Tibial nerve (tissue), 4 donors: ENCODE measurements at places on chromosomes 2 and 18. TPM values are rescaled to one million over a fixed set of nuclear protein-coding genes. Genes with fewer than 3 reads are reported as not detected.

CRYBA2 gene
- total RNA-seq = not detected

TTR gene
- not detected for total RNA-seq

CERKL gene
- not detected for total RNA-seq

CTLA4 gene
- total RNA-seq = not detected

PLCL1 gene
- total RNA-seq = 6.6 TPM

HOXD1 gene
- total RNA-seq = 0.63 TPM

BMP10 gene
- total RNA-seq = not detected

MEP1B gene
- not detected for total RNA-seq

DES gene
- total RNA-seq = 20.8 TPM

DNA sequence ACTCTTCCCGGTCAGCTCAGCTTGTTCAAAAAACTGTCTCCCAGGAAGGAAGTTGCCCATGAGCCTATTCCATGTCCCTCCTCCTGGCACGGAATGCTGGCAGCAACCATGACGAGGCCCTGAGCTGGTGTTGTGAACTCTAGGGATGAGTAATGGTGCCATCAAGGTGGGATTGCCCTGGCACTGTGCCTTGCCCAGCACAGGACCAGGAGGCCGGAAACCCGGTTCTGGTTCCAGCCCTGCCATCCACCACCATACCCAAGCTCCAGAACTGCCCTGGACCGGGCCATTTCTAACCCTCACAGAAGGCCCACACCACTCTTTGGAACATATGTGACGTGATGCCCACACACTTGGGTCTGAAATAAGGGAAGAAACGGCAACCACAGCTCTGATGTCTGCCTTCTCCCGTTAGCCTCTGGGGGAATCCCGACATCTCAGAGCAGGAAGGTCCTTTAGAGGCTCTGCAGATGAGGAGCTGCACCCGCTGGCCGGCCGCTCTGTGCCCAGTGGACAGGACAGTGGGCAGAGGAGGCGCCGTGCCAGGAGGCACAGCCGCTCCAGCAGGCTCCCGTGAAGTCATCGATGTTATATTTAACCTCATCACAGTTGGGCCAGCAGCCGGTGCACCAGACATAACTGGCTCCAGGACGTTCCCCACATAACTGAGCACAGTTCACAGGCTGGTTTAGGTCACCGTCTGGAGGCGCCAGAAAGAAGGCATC is 462.1 kb upstream of the ID2 start:
- no peak for DNase-seq

- no peak for DNase-seq
Measured at GRCh38 chr2:152095146-152095545, 3.7 kb downstream of the CACNB4 start.

DNA sequence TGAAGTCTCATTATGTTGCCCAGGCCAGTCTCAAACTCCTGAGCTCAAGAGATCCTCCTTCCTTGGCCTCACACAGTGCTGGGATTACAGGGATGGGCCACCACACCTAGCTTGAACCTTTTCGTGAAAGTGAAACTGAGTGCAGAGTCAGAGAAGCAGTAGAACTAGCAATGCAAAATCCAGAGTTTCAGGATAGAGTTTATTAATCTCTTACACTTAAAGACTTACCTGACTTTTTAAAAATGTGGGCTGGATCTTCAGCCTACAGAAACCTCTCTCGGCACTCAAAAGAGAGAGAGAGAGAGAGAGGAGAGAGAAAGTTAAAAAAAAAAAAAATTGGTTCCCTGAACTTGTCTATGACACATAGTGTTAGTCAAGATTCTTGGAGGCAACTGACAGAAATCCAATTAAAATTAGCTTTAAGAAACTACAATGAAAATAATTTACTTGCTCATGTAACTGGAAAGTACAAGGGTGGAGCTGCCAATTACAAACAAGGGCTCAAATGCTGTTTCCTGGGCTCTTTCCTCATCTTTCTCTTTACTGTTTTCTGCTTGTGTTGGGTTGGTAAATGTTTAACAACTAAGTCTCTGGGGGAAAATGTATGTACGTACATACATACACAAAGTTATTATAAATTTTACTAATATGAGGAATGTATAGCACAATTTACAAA is 98.1 kb upstream of the CERS6 start:
- DNase-seq = no peak

DNA sequence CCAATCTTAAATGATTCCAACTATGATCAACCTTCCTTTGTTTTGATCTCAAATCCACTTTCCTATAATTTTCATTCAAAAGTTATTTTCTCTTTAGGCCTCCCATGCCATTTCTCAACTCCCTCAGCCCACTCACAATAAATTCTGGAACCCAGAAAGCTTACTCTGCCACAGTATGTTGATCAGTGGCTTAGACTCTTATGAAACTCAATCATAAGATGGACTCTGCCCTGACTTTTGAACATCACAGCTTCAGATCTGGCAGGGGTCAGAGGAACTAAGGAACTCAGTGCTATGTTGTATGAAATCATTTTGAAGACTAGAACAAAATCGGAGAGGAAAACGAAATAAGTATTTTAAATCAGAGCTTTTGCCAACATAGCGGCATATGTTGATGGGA is 59.8 kb upstream of the LGALSL start:
- no peak for DNase-seq

DNA sequence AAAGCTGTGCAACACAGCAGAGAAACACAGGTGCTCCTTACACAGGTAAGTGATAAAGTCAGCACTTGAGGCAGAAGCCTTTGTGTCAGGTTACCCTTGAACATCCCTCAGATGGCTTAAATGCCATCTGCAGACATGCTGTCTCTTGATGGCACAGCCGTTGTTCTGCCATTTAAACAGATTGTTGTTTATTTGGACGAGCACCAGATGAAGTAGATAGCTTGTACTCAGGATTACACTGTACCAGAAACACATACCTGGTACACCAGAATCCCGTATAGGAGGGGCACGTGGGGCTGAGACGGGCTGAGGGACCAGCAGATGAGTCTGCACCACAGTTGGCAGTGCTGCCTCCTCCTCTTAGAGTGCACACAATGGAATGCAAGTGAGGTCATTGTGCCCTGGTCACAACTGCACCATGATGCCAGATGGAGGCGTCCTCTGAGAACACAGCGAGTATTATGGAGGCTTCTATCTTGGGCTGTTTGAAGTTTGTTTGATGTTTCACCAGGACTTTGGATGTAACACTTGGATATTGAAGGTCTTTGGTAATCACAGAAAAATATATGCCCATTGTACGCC is 143.0 kb downstream of the TANC1 start:
- DNase-seq = no peak

DNA sequence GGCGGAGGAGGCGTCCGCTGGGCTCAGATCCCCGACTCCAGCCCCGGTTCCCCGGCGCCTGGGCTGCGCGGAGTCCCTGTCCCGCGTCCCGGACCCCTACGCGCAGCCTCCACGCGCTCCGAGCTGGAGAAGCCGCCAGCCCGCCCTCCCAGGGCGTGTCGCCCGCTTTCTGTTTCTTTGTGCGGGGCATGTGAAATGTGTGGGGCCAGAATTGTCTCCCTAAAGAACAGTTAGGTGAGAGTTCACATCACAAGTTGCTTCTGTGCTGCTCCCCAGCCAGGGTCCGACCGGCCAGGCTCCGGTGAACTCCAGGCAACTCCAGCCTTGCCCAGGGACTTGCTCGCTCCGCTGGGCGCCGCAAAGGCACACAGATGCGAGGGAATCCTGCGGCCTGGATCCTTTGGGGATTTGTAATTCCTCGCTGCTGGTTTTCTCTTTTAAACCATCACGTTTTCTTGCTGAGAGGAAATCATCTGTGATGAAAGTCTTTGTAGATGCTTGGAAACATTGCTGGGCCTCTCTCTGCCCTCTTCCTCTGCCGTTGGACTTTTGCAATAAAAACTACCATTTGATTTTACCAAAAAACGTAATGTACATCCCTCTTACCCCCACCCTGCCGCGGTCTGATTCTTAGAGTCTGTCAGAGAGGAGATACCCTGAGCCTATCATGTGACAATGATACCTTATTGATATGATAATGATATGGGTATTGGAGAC is 631 bp downstream of the GYPC start:
- DNase-seq = peak; percentile 17

DNA sequence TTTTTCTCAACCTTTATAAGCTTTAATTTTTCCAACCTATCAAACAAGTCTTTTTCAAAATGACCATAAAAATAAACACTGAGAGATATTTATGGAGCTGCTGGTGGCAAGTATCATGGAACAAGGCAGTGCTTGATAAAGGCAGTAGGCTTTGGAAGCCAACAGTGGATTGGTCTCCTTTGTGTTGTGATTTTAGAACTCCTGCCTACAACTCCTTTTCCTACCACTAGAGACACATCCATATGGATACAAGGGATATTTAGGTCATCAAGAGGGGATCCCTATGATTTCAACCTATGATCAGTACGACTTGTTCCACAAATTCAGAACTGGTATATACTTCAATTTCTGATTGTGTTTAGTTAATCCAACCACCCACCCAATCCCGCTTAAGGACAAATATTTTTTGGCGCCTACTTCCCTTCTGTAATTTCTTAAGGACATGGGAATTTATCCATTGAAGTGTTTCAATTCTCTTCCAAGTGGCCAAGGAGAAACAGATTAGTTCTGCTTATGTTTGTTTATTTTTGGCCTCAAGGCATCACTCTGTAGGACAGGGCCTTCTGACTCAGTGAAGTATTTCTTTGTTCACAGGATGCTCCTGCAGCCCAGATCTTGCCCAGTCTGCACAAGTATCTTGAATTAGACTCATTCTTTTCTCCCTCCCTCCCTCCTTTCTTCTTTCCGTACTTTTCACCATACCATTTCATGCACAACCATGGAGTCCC is 2119.6 kb upstream of the PIK3C3 start:
- DNase-seq = no peak

DNA sequence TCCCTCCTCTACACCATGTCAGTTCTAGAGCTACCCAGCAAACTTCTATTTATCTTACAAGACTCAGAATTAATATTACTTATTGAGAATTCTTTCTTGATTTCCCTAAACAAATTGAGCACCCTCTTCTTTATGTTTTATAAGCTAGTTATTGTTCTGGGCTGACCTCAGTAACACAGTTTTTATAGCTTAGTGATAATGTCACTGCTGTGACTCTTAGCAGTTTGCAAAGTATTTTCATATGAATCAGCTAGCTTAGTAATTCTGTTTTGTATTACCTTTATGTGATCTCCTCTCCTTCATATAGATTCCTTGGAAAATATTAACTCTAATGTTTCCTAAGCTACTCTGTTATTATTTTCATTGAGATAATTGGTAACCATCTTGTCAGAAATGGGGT is 114.9 kb downstream of the PMS1 start:
- DNase-seq = no peak

DNA sequence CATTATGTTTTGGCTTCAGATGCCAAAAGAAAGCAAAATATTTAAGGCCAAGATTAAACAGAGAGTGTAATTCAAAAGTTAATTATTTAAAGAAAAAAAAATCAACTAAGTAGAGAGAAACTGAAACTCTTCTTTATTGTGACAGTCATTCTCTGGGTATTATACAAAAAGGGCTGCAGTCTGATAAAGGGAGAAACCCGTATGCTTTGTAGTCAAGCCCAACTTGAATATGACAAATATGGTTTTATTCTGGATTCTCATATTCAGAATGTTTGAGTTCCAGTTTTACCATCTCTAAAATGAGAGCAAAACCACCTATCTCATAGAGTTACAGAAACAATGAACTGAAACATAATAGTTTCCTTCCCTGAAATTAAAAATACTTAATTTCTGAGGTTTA is 8.2 kb downstream of the CDH2 start:
- DNase-seq = no peak

GRCh38 chr2:54247115-54247514 is 8.9 kb downstream of the TSPYL6 start:
- no peak for DNase-seq

GRCh38 chr18:67731851-67732250 is 215.3 kb upstream of the DSEL start:
- no peak for DNase-seq

DNA sequence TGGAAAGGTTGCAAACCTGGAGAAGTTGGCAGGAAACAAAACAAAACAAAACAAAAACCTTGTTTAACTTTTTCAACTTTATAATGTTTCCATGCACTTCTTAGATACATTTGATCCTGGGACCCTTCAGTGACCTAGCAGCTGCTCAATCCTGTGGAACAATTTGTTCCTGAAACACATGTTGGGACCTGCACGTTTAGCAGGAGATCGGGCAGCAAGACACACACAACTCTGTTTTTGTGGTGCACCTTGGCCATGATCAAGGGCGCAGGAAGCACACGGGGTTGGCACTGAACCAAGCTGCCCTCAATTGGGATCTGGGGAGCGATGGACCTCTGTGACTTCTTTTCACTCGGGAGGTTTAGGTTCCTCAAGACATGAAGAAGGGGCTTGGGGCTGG is 268.7 kb downstream of the LOXHD1 start:
- no peak for DNase-seq

- DNase-seq = no peak
Measured at GRCh38 chr18:12595571-12596255, 62.2 kb downstream of the SPIRE1 start.

GRCh38 chr2:70089983-70090525 is 2.8 kb downstream of the PCBP1 start:
- DNase-seq = no peak

- no peak for DNase-seq
Measured at GRCh38 chr2:28449488-28450395, 46.1 kb upstream of the PLB1 start.

DNA sequence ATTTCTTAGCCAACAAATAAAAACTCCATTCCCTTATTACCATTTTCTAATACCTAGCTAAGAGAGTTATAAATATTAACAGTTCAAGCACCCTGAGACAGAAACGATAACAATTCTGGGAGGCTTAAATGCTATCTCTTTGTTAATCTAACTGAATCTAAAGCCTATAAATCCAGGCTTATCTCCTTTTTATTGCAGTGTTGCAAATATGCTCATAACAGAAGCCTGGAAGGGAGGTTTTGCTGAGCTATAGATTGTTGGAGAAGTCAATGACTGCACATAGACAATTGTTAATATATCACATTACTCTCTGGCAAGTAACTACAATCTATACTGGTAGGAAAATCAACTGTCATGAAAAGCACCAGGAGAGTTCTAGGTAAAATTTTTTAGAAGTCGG is 30.2 kb downstream of the ATF2 start:
- DNase-seq = no peak

- DNase-seq = no peak
Measured at GRCh38 chr2:172357442-172357841, 69.9 kb upstream of the ITGA6 start.

GRCh38 chr2:172893111-172893510 is 157.5 kb downstream of the RAPGEF4 start:
- no peak for DNase-seq

GRCh38 chr18:24827501-24827900 is 367.1 kb downstream of the HRH4 start:
- no peak for DNase-seq

GRCh38 chr2:218659988-218660358 is 490 bp downstream of the BCS1L start:
- DNase-seq = no peak

DNA sequence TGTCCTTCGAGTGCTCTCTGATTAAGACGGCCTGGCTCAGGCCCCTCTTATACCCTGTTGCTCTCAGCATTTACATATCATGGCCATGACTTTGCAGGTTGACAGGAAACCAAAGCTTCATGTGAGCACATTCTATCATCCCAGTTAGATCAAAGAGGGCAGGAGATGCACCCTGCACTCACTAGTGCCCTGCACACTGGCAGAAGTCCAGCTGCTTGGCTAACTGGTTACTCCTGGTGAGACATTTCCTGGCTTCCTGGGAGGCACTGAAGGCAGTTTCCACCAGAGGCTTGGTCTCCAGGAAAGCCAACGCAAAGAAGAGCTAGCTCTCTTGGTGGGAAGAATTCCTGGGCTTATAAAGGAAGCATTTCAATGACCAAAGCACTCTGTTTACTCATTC is 66.3 kb downstream of the LIPG start:
- DNase-seq = no peak
